ENCODE measurements at places on chromosomes 2 and 18.

GRCh38 chr2:57701391-57701791, 345.2 kb upstream of the VRK2 start:
- peak; percentile 59 for DNase-seq

- DNase-seq: no peak
Observed at GRCh38 chr2:6392966-6393365, 472.7 kb downstream of the CMPK2 start.

- no peak for DNase-seq
Observed at GRCh38 chr2:10256515-10257031, 46.1 kb upstream of the HPCAL1 start.

GRCh38 chr2:5826979-5827655, 134.9 kb downstream of the SOX11 start:
- DNase-seq: no peak

- DNase-seq: no peak
Observed at GRCh38 chr18:79294235-79294634, 101.5 kb upstream of the NFATC1 start.

DNA sequence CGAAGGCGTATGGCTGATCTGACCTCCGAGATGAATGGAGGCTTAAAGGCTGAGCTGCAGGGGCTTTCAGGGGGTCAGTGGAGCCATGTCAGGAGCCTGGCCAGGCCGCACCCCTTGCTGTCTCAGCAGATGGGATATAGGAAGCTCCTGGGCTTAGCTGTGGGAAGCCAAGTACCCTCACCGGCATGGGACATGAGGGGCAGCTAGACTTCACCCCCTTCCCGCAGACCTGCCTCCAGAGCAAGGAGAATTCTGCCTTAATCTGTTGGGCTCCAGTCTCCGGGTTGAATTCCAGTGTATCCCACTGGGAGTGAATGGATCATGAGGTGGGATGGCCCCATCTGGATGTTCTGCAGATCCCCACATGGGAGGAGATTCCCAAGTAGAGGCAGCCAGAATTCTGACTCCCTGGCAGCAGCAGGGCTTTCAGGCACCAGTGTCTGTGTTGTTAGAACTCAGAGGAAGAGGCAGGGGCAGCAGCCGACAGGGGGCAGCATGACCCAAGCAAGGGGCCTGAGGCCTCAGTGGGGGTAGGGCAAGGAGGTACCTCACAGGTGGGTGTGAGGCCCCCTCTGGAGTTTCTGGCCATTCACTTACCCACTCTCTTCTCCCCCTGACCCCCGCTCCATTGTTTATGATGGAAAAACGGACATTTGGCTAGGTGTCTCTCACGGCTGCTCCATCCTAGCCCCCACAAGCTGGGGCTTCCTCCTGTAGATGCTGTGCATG, 19.1 kb downstream of the CAPG start:
- peak; percentile 48 for DNase-seq

DNA sequence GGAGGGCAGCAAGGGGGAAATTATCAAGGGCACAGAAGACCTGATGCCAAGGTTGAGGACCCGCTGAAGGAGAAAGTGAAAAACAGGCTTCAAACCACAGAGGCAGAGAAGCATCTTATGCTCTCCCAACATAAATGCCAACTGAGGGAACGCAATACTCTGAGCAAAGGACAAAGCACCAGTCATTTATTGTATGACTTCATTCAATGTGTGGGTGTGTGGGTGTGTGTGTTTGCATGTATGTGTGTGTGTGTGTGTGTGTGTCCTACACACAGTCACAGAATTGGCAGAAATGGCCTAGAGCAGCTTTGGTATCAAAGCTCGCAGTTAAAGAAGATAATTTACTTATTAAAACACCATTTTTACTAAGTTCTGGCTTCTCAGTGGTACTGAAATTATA, 51.4 kb downstream of the UXS1 start:
- no peak for DNase-seq

DNA sequence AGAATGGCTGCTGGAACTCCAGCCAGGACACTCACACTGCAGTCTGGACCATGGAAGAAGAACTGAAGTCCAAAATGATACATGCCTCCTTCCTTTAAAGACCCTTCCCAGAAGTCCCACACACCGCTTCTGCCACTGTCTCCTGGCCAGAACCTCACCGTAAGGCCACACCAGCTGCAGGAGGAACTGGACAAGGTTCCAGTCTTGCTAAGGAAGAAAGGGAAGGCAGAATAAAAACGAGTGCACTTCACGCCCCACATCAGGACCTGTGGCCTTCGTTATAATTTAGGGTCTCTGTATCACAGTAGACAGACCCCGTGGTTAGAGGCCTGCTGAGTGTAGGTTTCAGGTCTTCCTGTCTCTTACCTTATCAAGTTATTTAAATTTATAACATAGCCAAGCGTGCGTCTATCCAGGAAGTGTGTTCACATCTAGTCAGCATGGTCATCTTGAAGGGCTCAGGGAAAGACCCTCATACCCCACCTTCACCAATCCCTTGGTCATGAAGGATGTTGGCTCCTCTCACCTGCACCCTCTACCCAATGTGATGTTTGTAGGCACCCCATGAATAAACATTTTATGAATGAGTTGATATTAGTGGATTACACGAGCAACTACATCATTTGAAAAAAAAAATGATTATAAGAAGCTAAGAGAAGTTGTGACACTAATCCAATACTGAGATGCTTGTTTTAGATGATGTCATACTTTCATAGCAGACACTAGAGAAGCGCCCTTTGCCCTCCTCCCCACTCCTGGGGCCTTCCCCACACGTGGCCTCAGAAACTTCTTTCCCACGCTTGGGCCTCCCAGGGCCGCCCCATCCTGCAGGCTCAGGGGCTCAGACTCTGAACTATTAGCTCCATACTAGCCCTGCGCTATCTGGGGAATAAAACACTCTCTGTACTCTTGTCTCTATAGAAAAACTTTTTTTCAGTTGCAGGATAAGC, 157.6 kb downstream of the FAM210A start:
- DNase-seq: no peak

- no peak for DNase-seq
Observed at GRCh38 chr18:24031318-24031717, 16.8 kb downstream of the TTC39C start.

- DNase-seq: no peak
Observed at GRCh38 chr18:36089001-36089400, 21.6 kb upstream of the RPRD1A start.

DNA sequence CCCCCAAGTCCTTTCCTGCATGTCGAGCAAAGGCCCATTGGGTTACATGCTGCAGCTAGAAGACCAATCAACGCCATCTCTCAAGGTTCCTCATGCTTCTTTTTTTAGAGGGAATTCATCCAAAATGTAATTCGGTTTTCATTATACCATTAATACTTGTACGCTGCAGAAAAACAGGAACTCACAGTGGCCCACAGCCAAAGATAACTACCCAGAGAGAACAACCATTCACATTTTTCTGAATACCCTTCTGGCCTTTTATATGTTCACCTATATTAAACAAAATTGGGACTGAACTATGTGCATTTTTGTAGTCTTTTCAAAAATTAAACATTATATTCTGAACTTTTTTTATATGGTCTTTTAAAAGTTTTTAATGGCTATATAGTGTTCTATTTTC, 25.8 kb downstream of the FARP2 start:
- DNase-seq: no peak

- no peak for DNase-seq
Observed at GRCh38 chr18:56248610-56249235, 389.7 kb downstream of the TXNL1 start.

DNA sequence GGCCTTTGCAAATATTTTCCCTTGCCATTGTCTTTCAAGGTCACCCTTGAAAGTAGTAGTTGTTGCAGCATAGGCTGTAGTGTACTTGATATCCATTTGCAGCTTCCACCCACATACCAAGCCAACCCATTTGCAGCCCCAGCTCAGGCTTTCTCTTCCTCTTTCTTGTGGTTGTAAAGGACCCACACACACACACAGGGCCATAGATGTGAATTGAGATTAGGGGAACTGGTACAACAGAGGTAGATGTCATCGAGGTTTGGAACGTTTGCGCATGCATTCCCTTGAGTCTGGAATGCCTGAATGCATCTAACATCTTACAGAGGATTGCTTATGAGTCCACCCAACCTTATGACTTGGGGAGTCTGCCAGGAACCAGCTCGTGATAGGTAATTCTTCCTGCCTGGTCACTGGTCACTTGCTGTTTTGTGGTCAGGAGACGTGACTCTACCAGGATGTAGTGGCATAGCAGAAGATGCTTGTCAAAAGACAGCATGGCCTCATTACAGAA, 91.9 kb downstream of the MRPS9 start:
- DNase-seq: no peak

GRCh38 chr18:51009072-51009471, 20.9 kb upstream of the SMAD4 start:
- DNase-seq: no peak

DNA sequence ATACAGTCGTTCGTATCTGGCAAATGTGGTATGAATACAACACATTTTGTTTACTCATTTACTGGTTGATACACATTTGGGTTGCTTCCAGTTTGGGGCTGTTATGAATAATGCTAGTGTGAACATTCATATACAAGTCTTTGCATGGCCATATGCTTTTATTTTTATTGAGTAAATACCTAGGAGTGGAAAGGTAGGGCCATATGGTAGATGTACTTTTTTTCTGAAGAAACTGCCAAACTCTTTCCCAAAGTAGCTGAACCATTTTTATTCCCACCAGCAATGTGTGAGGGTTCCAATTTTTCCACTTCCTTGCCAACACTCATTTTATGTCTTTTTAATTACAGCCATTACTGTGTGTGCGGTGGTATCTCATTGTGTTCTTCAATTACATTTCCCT, 496.2 kb upstream of the NRXN1 start:
- DNase-seq: no peak

DNA sequence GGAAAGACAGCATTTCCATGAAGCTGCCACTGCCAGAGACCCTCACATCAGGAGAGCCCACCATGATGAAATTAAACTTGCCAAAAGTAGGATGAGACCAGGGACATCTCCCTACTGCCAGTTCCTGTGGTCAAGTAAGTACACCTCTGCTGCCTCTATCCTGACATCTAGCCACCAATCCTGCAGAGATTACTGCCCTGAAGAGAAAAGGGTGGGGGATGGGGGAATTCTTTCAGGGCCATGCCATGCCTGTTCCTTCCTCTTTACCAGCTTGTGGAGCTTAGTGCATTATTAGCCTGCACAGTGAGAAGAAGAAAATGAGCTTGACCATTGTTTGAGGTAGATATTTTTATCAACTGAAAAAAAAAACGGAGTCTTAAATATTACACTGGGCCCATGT, 397.2 kb upstream of the CDH2 start:
- no peak for DNase-seq

DNA sequence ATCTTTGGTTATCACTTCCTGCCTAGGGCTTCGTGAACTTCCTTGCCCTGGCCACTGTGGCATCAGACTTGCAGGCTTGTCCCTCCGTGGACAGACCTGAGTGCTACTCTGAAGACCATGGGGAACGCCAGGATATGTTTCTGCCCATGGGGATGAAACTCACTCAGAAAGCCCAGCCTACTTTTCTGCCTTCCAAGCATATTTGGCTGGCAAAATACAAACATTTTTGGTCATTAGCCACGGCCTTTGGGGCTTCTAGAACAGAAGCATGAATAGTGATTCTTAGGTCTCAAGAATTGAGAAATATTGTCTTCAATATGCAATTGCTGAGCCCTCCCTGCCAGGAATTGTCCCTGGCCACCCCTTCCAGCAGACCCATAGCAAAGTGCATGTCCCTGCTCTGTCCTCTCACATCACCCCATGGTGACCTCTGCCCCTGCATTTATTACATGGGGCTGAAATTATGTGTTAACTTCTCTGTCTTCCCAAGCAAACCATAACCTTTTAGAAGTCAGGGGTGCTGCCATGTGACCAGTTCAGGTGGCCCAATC, 152.4 kb downstream of the OSR1 start:
- no peak for DNase-seq

DNA sequence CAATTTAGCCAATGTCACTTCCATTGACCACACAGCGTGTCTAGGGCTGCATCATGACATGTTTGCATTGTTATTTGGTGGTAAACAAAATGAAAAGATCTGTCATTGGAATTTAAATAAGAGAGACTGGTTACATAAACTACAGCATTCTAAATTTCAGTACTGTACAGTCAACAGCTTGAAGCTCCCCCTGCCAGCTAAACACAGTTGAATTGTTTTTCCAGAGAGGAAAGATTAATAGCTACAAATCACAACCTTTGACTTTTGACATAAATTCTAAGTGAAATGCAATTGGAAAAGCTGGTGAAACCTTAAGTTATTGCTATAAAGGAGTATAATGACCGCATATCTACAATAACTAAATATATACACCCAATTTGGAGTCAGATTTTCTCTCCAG, 1600.0 kb upstream of the ACVR2A start:
- no peak for DNase-seq

DNA sequence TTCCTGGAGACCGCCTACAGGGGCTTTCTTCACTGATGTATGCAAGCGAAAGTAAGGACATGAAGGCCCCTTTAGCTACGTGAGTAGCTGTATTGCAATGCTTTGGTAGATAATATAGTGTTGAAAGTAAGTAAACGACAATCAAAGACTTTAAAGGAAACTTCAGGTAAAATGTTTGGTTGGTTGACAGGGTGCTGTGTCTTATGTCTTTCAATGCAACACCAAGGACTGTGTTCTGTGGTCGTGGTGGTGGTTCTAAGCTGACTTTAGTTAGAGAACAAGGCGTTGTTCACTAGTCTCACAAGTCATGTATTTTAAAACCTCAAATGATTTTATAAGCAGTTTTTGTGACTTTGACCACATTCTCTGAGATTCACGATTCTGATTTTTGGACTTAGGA, 58.0 kb upstream of the CABYR start:
- DNase-seq: no peak

DNA sequence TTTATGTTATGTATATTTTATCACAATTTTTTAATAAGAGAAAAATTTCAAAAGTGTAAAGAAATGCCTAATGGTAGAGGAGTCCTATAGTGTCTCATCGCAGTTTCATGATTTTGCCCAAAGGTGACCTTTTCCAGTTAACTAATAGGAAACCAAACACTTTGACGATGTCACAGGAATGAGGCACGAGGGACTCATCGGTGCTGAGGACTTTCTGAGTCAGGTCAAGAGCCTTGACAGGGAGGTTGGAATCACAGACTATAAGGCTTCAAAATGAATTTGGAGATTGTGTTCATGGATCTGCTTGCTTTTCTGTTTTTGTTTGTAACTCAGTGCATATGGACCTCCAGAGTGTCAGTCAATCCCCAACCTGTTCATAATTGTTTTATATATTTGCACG, 15.1 kb upstream of the RTTN start:
- no peak for DNase-seq

DNA sequence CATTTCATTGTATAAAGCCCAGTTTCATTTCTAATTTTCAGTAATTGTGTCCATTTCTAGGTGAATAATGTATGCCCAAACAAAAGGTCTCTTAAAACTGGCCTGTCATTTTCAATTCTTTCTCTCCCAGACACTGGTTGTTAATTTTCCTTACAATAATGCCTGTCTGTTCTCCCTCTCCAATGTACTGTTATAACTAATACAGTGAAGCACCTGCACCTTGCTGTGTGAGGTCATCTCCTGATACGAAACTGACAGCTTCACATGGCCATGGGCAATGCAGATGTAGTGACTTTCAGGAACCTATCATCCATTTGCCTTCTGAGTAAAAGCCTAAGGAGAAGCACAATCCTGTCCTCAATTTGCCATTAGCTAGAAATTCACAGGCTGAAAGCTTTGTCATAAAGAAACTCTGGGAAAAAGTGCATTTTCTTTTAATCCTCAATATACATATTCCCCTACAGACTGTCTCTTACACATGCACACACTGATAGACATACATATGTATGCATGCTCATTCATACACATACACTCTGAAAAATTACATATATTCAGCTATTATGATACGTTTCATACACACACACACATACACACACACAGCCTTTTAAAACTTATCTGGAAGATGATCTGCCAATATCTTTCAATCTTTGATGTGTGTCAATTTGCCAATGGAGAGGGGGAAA, 1030.3 kb downstream of the TDRD15 start:
- no peak for DNase-seq
